CD4-positive, alpha-beta T cell treated with Interleukin-2 at 100 ng/mL for 4 hours (primary cell): ENCODE measurements at places on chromosomes 1 and 21.

DNA sequence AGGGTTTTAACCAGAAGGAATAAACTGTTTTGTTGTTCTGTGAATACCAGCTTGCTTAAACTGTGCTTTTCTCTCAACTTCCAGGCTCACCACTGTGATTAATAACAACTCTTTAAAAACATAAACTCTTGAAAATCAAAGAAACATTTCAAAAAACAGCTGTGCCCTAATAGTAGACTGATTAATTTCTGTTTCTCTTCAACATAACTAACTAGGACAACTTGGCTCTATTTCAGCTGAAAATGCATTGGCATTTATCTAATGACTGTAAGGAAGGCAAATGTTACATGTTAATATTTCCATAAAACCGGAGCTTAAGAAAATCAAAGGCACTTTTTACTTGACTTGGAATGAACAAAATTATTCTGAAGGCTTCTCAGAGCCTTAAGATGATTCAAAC lies 656.1 kb upstream of the NEGR1 start:
- no peak for DNase-seq

DNA sequence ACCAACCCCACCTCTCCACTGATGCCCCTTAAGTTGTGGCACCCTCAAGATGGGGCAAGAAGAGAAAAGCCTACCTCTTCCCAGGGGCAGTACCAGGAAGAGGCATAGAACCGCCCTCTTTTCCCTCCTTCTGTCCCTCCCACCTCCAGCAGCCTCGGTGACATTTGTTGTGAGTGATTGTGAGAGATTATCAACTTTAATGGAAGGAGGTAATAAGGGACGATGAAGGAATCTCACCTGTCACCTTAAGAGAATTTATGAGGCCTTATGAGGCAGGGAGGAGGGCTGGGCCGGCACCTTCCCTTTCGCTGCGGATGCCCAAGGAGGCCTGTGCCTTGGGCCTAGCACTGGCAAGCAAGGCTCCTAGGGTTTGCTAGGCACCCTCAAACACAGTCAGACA lies 1.4 kb upstream of the ADGRB2 start:
- DNase-seq, result no peak

GRCh38 chr1:190935925-190936324 lies 458.3 kb upstream of the BRINP3 start:
- no peak for DNase-seq

- no peak for DNase-seq
Measured at GRCh38 chr1:223210788-223211120, 67.7 kb upstream of the TLR5 start.

- DNase-seq, result no peak
Measured at GRCh38 chr1:111154021-111154999, 14.3 kb downstream of the CEPT1 start.

GRCh38 chr21:45551316-45551715 lies 9.1 kb upstream of the SLC19A1 start:
- peak; percentile 72 for DNase-seq

DNA sequence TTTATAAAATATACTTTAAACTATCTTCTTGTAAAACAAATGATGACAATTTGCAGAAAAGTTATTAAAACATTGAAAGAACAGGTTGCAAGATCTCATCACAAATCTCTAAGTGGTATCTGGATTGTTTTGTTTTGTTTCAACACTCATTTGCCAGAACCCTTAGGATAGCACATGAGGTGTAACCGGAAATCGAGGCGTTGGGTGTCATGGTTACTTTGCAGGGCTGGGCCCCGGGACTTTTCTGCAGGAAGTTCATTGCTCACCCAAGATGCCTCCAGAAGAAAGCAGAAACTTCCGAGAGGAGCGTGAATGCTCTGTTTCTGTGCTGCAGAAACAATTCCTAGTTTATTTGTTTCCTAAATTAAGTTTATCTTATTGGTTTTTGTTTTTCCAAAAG lies 2.5 kb downstream of the DISC1 start:
- DNase-seq, result peak; percentile 33

- no peak for DNase-seq
Measured at GRCh38 chr1:64114012-64114525, 89.4 kb upstream of the UBE2U start.

GRCh38 chr1:53134961-53135734 lies 7.3 kb downstream of the SLC1A7 start:
- DNase-seq, result no peak

DNA sequence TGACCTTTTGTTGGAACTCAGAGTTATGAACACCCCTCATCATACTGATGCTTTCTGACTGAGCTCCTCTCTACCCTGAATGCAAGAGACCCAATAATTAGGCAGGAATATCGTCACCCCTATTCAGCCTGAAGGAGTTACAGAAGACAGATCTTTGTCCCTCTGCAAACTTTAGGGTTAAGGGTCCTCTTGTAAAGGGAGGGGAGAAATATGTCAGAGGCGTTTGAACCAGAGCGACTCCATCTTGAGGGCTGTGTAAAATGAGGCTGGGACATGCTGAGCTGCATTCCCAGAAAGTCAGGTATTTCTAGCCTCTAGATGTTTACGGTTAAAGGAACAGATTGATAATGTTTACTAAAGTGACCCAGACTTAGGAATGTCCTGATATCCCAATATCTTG lies 10.5 kb upstream of the HMGN1 start:
- DNase-seq, result no peak

- no peak for DNase-seq
Measured at GRCh38 chr1:22919341-22920025, 53.2 kb downstream of the LACTBL1 start.

DNA sequence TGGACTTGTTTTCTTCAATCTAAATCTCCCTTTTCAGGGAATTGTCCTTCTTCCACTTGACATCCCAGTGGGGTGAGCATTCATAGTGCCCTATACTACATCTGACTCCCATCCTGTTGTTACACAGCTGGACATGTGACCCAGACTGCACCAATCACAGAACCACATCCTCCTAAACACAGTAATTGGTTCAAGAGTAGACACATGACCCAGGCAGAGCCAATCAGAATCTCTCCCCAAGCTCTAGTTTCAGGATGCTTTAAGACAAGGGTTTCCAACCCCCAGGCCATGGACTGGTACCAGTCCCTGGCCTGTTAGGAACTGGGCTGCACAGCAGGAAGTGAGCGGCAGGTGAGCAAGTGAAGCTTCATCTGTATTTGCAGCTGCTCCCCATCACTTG lies 5.6 kb upstream of the DDOST start:
- DNase-seq, result no peak

DNA sequence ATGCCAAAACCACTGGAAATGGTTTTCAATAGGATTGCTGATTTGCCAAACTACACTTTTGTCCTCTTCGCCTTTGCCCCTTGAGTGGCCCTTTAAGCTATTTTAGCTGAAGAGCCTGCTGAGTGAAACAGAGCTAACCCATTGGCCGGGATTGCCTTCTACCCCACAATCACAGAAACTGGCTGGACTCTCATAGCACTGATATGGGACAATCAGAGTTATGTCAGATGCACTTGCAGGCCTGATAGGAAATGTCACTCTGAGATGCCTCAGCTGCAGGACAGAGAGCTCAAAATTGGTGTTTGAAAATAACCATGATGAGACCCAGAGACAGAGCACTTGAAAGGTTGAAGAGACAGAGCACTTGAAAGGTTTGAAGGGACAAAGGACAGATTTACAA lies 354.4 kb downstream of the BRINP2 start:
- no peak for DNase-seq

DNA sequence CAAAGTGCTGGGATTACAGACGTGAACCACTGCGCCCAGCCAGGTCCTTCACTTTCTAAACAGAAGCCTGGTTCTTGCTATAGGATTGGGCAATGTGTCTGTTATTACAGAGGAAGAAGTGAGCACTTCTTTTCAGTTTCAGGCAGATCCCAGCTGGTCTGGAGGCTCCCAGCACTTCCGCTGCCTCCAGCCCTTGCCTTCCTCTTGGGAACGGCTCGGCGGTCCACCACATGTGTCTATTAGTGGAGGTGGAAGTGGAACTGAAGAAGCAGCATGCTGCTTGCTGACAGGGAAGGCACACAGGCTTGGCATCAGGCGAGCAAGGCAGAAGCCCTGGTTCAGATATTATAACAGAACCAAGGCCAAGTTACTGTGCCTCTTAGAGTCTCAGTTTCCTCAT lies 17.0 kb downstream of the MKNK1 start:
- DNase-seq, result no peak

DNA sequence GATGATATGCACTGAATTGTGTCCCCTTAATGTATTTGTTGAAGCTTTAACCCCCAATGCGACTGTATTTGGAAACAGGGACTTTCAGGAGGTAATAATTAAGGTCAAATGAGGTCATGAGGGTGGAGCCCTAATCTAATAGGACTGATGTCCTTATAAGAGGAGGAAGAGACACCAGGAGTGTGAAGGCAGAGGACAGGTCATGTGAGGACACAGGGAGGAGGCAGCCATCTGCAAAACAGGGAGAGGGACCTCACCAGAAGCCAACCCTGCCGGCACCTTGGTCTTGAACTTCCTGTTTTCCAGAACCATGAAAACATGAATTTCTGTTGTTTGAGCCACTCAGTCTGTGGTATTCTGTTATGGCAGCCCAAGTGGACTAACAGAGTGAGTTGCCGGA lies 15.3 kb downstream of the SYF2 start:
- no peak for DNase-seq

GRCh38 chr1:173768206-173768605 lies 53.4 kb downstream of the KLHL20 start:
- no peak for DNase-seq

DNA sequence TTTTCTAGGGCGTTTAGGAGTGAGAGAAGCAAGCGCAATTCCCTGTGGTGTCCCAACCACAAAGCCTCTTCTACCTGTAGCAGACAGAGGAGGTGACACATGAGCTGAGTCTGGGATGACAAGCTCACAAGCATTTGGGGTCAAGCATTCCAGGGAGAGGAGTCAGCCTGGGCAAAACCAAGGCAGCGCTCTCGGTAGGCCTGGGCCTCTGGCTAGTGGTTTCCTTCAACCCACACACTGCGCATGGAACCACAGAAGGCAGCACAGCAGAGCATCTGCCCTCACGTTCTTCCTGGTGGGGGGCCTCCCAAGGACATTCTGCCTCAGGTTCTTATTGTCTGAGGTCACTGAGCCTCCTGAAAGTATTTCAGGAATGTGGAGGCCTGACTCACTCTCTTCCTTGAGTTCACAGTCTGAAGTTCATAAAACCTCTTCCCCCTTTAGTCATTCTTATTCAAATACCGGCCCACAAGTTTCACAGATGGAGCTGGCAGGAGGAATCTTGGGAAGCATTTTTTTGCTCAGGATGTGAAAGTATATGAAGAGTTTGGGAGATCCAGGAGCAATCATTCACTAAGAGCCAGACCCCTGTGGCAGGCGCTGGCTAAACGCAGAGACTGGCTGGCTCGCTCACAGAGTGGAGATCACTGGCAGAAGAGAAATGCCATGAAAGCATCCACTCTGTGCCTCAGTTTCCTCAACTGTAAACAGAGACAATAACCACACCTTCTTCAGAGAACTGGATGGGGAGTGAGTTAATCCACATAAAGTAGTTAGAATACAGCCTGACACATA lies 26.8 kb downstream of the CCN1 start:
- DNase-seq, result no peak

DNA sequence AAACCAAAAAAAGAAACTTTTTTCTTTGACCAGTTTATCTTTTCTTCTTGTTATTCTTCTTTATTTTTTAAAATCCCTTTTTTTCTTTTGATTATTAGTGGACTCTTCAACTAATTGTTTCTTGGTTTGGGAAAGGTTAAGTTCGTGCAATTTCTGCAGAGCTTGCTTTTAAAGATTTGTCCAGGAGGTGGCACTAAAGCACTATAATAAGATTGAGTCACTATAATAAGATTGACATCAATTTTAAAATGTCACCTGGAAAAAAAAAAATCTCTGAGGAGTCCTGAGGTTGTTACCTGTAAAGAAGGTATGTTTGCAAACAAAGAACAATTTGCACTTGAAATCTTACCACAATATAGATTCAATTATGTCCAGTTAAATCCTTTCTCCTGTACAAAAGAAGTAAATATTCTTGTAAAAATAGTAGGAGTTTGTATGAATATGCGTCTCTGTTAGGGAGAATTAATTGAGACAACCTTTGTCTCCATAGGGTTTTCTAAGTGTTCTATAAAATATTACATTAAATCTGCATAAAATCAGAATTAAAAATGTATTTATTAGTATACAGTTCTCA lies 166.7 kb downstream of the ADGRL4 start:
- DNase-seq, result peak; percentile 41

- DNase-seq, result no peak
Measured at GRCh38 chr1:182207300-182207699, 145.8 kb upstream of the ZNF648 start.

GRCh38 chr1:30599721-30600120 lies 123.7 kb downstream of the MATN1 start:
- DNase-seq, result no peak

GRCh38 chr1:165383599-165384405 lies 27.3 kb upstream of the LMX1A start:
- no peak for DNase-seq

GRCh38 chr1:217059401-217059800 lies 336.2 kb upstream of the ESRRG start:
- DNase-seq, result no peak

DNA sequence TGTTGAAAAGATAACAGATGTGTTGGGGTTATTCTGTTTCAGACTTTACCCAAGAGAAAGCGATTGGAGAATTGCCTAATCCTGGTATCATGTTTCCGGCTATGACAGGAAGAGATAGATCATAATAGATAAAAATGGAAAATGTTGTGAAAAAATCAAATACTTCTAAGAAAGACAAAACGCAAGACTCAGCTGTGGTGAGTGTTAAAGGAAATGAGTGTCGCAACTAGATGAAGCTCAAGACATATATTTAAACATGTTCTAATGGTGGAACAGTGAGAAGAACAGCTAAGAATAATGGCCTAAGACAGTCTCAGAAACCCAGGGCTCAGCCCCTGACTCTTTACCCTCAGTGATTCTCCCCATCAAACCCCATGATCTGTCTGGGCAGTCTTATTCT lies 426.7 kb upstream of the RUNX1 start:
- DNase-seq, result no peak

DNA sequence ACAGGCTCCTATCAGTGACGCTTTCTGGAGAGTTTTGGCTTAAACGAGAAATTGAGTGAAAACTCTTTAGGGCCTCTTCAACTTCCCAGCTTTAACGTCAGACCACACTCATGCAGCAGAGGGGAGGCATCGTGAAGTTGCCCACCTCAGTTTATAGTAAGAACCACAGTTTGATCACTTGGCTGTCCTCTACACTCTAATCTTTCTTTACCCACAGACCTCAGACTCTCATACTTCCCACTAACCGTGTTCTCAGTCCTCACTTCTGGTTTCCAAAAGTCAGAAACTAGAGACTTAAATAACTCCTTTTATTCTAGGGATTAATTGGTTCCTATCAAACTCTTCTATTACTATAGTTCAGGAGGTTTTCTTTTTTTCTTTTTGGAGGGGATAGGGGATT lies 302.2 kb downstream of the NTNG1 start:
- DNase-seq, result no peak

- DNase-seq, result no peak
Measured at GRCh38 chr1:11227106-11228077, 35.0 kb downstream of the MTOR start.

- DNase-seq, result no peak
Measured at GRCh38 chr1:8643542-8644536, 173.6 kb downstream of the RERE start.

- DNase-seq, result no peak
Measured at GRCh38 chr1:182340233-182341058, 51.1 kb downstream of the GLUL start.
